Activated CD4-positive, alpha-beta T cell treated with anti-CD3 and anti-CD28 coated beads, Interleukin-10, Interleukin-2, amounts not matched to agents 100 ng/mL and 50 ng/mL, durations not matched to agents 16 hours and 8 hours (primary cell): ENCODE measurements at places on chromosomes 12 and 14.
A peak's percentile ranks its signal among the peaks of the same experiment; 100 is the strongest.

DNA sequence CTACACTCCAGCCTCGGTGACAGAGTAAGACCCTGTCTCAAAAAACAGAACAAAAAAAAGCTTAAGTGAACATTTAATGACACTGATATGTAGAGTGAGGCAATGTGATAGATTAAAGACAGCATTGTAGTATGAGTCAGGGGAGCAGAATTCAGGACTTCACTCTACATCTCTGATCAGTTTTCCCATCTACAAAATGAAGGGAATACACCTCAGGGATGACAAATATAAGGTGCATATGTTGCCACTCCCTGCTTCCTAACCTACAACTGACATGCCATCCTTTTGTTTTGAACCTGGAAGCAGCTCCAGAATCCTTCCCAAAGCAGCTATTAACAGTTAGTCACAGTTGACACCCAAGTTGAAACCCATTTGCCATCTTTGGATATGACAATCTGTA is 30.9 kb upstream of the STRN3 start:
- DNase-seq: no peak

DNA sequence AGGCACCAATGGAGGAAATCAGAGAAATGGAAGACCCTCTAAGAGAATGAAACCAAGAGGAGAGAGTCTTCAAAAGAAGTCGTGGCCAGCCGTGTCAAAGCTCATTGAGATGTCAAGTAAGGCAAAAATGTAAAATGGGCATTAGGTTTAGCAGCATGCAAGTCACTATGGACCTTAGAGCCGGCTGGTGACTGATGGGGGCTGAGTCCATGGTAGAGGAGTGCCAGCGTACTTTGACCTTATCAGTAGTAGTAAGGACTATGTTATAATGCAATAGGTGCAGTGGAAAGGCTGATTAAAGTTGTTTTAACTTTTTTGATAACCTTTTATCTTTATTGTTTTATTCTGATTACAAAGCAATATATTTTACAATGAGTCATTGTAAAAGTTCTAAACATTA is 66.5 kb downstream of the ANO6 start:
- no peak for DNase-seq

DNA sequence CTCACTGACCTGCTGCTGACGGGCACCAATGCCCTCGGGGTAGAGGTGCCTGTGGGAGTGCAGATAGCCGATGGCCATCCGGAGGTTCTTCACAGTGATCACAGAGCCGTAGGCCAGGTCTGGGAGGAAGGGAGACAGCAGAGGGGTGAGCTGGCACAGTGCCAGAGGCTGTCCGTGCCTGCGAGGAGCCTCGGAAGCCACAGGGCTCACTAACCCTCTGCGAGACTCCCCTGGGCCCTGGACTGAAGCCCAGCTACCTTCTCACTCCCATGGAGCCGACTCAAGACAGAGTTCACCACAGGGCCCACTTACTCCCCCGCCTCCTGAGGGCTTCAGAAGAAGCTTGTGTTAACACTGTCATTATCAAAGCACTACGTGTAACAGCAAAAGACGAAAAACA is 24.5 kb downstream of the POMT2 start:
- DNase-seq: no peak

DNA sequence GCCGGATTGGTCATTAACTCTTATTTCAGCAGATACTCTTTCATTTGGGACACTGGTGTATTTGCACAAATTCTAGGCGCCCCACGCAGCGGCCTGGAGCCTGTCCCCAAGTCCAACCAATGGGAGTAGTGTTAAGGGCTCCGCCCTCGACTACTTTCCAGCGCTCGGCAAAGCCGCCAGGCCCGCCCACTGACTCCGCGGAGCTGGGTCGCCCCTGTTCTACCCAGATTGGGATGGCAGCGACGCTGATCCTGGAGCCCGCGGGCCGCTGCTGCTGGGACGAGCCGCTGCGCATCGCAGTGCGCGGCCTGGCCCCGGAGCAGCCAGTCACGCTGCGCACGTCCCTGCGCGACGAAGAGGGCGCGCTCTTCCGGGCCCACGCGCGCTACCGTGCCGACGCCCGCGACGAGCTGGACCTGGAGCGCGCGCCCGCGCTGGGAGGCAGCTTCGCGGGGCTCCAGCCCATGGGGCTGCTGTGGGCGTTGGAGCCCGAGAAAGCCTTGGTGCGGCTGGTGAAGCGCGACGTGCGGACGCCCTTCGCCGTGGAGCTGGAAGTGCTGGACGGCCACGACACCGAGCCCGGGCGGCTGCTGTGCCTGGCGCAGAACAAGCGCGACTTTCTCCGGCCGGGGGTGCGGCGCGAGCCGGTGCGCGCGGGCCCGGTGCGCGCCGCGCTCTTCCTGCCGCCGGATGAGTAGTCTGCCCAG is at the start of gene ACOT6:
TSS of gene ACOT6 (plus strand) at position 179 of the 707 bp plus-strand sequence. CDS start at position 234, 55 bp downstream.
- DNase-seq: peak; percentile 71

DNA sequence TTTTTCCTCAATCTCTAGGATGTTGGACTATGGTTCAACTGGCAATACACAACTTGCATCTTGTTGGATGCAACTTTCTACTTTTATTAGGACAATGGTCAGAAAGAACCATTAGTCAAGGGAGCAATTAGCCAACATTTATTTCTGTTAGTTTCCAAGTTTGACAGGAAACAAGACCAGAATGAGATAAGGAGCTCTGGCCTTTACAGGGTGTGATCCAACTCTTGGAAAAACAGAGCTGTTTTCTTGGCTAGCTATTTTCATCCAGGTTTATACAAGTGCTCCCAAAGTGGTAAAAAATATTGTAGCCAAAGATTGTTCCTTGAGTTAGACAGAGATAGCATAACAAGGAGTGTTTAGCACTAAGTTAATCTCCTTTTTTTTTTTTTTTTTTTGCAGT is 3.9 kb upstream of the SYNE2 start:
- no peak for DNase-seq

GRCh38 chr12:125140279-125141209 is 75.3 kb downstream of the AACS start:
- DNase-seq: no peak

DNA sequence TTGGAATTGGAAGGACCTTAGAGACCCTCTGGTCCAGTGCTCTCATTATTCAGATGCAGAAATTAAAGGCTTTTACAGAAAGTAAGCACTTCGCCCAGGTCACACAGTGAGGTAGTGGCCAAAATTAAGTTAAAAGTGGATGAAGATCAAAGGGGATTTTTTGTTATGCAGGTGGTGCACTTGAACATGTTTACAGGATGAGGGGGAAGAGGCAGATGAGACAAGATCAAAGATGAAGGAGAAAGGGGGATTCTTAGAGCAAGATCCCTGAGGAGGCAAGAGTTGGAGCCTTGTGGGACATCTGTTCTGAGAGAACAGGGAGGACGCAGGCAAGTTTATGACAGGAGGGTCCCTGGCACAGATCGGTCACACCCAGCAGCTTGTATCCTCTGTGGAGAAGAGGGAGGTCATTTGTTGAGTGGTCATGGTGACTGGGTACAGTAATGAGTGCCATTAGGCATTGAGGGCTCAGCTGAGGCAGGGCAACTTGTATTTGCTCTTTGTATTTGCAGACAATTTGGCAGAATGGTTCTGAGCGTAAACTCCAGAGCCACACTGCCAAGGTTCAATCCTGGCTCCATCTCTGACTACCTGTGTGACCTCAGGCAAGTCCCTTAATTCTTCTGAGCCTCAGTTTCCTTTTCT is 84.0 kb downstream of the BORCS5 start:
- DNase-seq: no peak

- no peak for DNase-seq
Measured at GRCh38 chr14:79332504-79333197, 878.7 kb downstream of the DIO2 start.

DNA sequence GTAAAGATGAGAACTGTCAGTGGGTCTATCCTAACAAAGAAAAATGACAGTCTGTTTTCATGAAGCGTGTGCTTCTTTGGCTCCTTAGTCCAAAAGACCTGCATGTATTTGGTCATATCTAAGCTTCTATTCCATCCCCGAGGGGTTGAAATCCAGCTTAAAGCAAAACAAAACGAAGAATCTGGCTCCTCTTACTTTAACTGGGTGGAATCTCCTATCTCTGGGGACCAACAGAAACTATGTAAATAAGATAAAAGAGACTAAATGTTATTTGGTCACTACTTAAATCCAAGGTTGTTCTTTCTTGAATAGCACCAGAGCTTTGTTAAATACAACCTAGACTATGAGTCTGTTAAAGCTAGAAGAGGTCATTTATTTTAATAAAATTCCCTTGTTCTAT is 9.4 kb downstream of the IGF1 start:
- DNase-seq: no peak

GRCh38 chr14:104843442-104844305 is 21.4 kb upstream of the CEP170B start:
- no peak for DNase-seq

DNA sequence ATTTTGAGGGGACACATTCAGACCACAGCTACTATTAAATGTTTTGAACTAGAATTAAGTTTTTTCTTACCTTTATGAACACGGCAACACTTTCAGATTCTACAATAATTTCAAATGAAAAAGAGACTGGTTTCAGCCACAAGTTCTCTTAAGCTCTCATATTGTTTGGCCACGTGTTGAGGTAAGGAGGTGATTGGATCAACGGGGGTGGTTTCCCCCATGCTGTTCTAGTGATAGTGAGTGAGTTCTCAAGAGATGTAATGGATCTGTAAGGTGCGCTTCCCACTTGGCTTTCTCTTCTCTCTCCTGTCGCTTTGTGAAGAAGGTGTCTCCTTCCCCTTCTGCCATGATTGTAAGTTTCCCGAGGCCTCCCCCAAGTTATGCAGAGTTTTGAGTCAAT is 48.9 kb upstream of the DYRK2 start:
- DNase-seq: no peak

DNA sequence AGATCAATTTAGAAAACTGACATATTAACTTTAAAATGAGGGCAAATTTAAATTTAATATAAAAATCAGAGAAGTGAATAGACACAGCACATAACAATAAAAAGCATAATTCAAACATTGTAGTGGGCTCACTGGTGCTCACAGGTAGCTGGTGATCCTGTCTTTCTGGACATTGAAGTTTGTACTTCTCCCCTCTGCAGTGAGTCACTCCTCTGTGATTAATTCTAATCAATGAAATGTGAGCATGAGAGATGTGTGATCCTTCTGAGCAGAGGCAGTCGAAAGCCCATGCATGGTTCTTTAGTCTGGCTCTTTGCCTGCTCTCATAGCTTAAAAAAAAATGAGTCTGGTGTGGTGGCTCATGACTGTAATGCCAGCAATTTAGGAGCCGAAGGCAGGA is 59.0 kb upstream of the RERGL start:
- DNase-seq: no peak

DNA sequence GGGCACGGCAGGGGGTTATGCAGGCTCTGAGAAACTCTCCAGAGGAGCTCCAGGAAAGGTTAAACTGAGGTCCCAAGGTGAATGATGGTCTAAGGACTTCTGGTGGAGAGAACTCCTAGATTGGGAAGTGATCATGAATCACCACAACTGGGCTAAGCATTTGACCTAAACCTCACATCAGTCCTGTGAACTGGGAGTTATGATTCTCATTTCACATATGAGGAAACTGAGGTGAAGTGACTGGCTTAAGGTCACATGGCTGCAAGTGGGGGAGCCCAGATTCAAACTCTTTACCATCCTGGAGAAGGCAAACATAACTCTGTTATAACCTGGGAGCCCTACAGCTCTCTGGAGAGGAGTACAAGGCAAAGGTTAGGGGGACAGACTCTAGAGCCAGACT is 4.2 kb downstream of the RARG start:
- no peak for DNase-seq

GRCh38 chr12:17802657-17803641 is 287.0 kb downstream of the RERGL start:
- no peak for DNase-seq

DNA sequence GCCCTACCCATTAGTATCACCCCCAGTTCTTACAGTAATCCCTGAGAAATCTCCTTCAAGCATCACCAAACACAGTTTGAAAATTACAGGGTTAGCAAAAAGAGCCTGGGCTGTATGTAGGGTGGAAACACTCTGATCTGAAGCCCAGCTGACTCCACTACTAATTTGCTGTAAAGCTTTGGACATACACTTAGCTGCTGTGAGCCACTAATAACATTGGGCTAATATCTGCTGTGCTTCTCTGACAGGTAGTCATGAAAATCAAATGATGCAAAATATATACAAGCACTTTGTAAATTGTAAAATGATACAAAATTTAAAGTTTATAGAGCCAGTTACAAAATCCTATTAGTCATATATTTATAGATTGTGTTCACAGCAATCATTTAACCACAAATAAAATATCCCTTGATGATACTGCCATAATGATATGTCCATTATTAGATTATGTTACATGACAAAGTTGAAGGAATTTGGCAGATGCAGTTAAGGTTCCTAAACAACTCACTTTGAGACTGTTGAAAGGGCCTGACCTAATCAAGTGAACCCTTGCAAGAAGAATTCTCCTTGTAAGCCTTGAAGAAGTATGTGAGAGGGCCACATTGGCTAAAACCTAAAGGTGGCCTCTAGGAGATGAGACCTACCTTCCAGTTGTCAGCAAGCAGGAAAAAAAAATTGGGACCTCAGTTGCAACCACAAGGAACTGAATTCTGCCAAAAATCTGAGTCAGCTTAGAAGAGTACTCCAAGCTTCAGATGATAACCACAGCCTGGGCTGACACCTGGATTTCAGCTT is 19.0 kb downstream of the TWF1 start:
- no peak for DNase-seq

- DNase-seq: no peak
Measured at GRCh38 chr14:48008646-48009045, 333.2 kb upstream of the MDGA2 start.

GRCh38 chr14:75426332-75427125 is 1.3 kb upstream of the JDP2 start:
- DNase-seq: peak; percentile 14
